ENCODE measurements at places on chromosomes 1 and 21. TPM values are rescaled to one million over a fixed set of nuclear protein-coding genes. Genes with fewer than 3 reads are reported as not detected.
A peak's percentile ranks its signal among the peaks of the same experiment; 100 is the strongest.

The C1orf141 gene
- total RNA-seq: 0.82 TPM

- ATAC-seq: no peak
Observed at GRCh38 chr1:53559391-53559815, 100.2 kb downstream of the DMRTB1 start.

The AVPR1B gene
- not detected for total RNA-seq

The SRP9 gene
- 281 TPM for total RNA-seq

The GLUL gene
- 159 TPM for total RNA-seq

DNA sequence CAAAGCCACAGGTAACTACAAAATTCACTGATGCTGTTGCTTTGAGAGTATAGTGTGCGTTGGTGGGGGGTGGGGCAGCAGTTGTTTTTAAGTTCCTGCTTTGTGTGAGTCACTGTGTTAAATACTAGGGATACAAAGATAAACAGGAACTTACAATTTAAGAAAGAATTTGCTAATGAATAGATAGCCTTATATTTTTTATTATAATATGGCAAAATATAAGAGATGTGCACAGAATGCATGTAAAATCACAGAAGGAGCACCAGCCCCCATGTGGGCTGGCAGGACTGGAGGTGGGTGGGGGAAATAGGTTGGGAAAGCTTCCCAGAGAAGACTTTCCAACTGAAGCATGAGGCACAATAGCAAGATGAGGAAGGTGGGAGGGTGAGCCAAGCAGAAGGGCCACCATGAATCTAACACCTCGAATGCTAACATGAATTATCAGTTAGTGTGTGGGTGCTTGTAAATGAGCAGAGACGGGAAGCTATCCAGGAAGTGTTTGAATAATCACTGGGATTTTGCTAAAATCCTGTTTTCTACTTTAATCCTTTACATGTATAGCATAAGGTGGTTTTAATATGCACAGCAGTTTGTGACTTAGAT, 57.0 kb upstream of the RAVER2 start:
- ATAC-seq: no peak

The KPRP gene
- not detected for total RNA-seq

GRCh38 chr1:234647758-234648157, 37.8 kb upstream of the IRF2BP2 start:
- ATAC-seq: peak; percentile 39

GRCh38 chr1:91400133-91400725, 4.4 kb downstream of the HFM1 start:
- no peak for ATAC-seq

DNA sequence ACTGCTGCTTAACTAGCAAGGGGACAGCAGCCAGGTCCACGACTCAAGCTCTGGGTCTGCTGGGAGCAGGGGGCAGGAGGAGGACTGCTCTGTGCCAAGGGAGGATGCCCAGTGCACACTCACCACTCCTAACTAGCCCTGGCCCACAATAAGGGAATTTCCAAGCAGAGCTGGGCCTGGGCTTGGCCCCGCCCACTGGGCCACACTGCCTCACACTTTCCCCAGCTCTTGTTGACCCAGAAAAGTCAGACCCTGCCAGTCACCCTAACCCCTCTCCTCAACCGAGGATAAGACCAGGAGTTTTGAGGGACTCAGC, 18.7 kb downstream of the SLC9A1 start:
- ATAC-seq: peak; percentile 80

DNA sequence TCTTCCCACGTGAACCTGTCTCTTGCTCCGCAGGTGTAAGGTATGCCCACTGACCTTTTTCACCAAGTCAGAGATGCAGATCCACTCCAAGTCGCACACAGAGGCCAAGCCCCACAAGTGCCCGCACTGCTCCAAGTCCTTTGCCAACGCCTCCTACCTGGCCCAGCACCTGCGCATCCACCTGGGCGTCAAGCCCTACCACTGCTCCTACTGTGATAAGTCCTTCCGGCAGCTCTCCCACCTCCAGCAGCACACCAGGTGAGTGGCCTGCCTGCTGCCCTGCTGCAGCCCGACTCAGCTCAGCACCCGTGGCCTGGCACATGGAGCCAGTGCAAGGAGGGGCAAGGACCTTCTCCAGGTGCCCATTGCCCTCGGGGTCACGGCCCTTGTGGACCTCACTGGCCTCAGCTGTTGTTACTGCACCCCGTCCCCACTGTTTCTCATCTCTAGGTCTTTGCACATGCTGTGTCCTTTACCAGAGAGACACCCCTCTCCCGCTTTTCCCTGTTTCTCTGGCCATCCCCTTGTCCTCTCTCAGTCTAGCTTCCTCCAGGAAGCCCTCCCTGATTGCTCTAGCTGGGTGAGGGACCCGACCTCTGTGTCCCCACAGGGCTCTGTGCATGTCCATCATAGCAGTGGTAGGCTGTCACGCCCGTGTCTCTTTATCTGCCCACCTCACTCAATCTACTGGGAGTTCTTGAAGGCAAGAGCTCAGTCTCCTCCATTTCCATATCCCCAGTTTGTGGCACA, 25.4 kb downstream of the ZNF362 start:
- no peak for ATAC-seq

- peak; percentile 93 for ATAC-seq
Observed at GRCh38 chr1:26378088-26378878, 5.7 kb upstream of the ZNF683 start.

- no peak for ATAC-seq
Observed at GRCh38 chr1:204113896-204114295, 37.9 kb downstream of the ETNK2 start.

The PRAMEF1 gene
- total RNA-seq: not detected

GRCh38 chr1:33255347-33256220, 708 bp upstream of the ZNF362 start:
- ATAC-seq: peak; percentile 74

GRCh38 chr21:19507682-19508260, 1104.2 kb upstream of the TMPRSS15 start:
- no peak for ATAC-seq

The CFH gene
- 13.9 TPM for total RNA-seq

DNA sequence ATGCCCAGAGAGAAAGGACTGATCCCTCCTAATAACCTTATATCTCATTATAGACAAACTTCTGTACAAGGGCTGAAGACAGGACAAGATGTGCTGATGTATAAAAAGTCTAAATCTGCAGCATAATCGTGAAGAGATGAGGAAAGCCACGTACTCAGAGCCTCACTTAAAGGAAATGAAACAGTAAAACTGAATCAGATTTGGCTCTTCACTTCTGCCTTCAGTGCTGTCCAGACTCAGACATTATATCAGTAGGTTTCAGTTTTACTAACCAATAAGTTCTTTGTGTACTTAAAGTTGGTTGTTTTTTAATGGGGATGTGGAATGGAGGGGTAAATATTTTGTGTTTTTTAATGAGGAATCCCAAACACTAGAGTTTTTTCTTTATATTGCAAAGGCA, 45.3 kb upstream of the RGS1 start:
- peak; percentile 81 for ATAC-seq

The UBASH3A gene
- total RNA-seq: 42.1 TPM

DNA sequence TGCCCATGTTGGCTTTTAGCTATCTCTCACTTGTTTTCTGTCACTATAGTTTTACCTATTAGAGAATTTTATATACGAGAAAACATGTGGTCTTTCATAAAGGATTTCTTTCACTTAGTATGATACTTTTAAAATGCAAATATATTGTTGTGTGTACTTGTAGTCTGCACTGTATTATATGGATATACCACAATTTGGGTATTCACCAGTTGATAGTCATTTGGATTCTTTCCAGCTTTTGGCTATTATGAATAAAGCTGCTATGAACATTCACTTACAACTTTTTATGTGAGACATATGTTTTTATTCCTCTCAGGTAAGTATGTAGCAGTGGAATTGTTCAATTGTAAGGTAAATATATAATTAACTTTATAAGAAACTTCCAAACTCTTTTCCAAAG, 441.5 kb downstream of the GPATCH2 start:
- ATAC-seq: no peak

The TCP10L gene
- total RNA-seq: 1.3 TPM

GRCh38 chr1:50329332-50329932, 93.8 kb downstream of the DMRTA2 start:
- no peak for ATAC-seq

DNA sequence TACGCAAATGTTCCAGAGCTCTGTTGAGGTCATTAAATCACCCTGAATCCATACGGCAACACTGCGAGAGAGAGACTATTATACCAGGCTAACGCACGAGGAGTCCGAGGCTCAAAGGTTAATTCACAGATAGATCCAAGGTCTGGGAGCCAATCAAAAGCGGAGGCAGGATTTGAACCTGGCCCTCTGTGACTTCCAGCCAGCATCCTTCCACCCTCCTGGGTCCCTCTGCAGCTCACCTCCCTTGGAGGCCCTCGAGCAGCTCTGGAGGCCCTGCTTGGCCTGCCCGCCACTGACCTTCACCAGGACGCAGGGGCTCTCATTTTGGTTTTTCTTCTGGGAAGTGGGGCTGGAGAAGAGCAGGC, 42.1 kb downstream of the KIAA1614 start:
- ATAC-seq: no peak

DNA sequence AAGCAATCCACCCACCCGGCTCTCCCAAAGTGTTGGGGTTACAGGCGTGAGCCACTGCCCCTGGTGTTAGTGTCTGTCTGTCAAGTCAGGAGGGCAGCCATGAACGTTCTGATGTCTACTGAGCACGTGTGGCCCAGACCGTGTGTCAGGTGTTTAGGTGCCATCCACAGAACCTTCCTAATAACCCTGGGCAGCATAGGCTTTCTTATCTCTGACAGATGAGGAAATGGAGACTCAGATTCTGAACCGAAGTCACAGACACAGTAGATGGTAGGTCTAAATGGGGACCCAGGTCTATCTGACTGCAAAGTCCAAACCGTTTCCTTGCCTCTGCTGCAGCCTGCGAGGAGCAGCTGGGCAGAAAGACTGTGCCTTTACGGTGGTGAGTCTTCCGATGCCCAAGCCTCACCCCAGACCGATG, 622 bp upstream of the IL6R start:
- ATAC-seq: no peak

The DNAJC6 gene
- 10.4 TPM for total RNA-seq

- ATAC-seq: no peak
Observed at GRCh38 chr1:1051127-1051810, 22.8 kb downstream of the RNF223 start.

DNA sequence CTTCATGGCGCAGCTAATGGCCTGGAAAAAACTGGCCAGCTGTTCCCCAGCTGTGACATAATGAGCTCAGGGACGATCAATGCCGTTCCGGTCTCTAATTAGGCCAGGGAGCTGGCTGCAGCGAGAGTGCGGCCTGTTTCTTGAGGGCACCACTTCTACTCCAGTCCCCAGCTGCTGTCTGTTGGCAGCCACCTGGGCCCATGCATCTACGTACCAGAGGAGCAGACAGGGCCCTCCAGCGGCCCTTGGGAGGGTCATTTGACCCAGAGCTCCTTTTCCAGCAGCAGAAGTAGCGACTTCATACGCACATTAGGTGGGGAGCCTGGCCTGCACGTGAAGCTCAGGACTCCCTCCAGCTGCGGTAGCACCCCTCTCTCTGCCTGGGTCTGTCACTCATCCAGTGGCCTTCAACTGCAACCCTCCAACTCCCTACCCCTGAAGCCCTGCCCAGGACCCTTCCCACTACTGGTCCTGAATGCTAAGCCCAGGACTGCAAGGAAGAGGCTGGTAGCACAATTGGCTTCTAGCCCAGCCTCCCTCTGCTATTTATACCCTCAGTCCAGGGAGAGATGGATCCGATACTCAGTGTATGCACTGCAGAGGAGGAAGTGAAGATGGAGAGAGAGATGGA, 9.1 kb upstream of the GPR61 start:
- no peak for ATAC-seq

GRCh38 chr1:187634940-187635339, 806.2 kb downstream of the PLA2G4A start:
- ATAC-seq: no peak

DNA sequence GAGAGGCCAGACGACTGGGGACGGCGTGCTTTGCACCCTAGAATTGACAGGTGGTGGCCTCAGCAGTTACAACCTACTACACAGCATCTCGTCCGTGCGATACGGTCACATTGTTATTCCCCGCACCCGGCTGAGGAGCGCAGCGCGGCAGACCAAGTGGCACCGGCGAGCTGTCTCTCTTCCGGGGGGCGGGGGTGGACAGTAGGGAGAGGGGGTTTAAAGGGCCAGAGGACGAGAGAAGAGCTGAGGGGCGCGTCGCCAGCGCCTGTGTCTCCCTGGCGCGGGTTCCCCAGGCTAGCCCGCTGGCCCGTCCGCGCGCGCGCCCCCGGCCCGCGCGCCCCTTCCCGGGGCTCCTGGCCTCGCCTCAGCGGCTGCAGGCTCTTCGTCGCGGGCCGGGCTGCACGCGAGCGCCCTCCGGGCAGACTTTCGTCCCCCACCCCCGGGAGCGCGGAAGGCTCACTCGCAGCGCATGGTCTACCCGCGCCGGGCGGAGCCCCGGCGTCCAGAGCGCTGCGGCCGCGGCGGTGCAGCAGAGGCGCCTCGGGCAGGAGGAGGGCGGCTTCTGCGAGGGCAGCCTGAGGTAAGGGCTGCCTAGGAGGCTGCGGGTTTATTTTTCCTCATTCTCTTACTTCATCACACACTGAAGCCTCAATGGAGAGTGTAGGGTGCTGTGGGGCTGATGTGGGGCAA, at the start of gene PDE4B:
TSS of gene PDE4B (plus strand) at position 227 of the 690 bp plus-strand sequence.
- no peak for ATAC-seq

The EXTL1 gene
- total RNA-seq: not detected

GRCh38 chr1:93917302-93917701, 8.1 kb upstream of the GCLM start:
- ATAC-seq: no peak

The NHLH1 gene
- total RNA-seq: 1.1 TPM

The NID1 gene
- total RNA-seq: 0.09 TPM

The CYP4A22 gene
- not detected for total RNA-seq

DNA sequence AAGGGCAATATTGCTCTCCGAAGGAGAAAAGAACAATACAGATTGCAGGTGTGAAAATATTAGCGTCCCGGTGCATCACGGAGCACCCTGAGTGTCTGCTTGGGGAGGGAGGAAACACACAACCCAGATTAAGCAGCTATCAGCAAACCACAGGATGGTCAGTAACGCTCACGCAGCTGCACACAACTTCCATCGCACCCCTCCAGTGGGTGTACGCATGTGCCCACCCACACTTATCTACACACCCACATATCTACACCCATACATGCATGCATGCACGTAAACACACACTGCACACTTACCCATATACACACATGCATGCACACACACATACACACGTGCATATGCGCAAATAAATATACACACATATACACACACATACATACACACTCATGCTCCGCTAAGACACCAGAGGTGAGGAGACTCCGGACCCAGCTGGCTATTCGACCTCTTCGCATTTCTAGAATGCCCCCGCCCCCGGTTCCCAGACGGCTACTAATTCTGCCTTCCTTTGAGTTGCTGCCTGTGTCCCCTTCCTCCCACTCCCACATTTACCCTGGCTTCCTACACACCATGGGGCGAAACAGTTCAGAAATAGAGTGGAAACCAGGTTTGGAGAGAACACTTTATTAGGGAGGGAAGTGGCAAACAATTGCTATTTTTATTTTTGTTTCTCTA, 26.2 kb downstream of the ITPKB start:
- ATAC-seq: no peak

The IQCC gene
- total RNA-seq: 5.5 TPM

The CELA3A gene
- total RNA-seq: not detected

GRCh38 chr1:217917281-217917887, 286.2 kb downstream of the SPATA17 start:
- no peak for ATAC-seq

The ZMPSTE24 gene
- 26.1 TPM for total RNA-seq

- ATAC-seq: no peak
Observed at GRCh38 chr1:50214717-50215116, 106.0 kb downstream of the ELAVL4 start.

The PADI2 gene
- 0.13 TPM for total RNA-seq

The CREB3L4 gene
- total RNA-seq: 9.3 TPM
